Hematopoietic multipotent progenitor cell (in vitro differentiated cells): ENCODE measurements at places on chromosomes 1 and 21.

GRCh38 chr1:6373961-6374720 is 19.4 kb downstream of the ACOT7 start:
- no peak for DNase-seq

- DNase-seq = no peak
Observed at GRCh38 chr1:200242110-200243041, 167.5 kb downstream of the ZNF281 start.

DNA sequence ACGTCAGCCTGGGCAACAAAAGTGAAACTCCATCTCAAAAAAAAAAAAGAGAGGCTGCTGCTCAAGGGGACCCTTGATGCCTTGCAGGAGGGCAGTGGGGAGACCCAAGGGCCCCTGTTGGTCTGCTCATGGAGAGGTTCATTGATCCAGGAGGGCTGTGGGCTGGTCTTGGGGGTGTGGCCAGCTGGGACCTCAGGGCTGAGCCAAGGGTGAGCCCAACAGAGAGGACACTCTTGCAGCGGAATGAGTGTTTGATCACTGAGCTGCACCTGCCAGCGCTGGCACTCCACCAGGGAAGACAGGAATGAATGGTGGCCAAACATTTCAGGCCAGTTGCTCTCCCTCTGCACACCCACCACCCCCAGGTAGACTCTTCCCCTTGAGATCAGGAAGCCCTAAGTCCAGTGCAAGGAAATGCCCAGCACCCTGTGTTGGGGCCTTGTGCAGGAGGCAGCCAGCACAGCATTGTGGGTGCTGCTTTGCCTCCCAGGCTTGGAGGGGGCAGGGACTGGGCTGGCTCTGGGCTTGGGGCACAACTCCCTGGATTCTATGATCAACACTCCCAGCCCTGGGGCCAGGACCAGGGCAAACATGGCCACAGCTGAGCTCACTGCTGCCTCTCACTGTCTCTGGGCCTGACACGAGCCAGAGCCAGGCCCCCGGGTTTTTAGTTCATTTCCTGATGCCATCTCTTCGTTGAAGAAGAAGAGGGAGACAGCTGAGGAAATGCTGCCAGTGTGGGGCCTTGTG is 50.7 kb downstream of the IRF2BP2 start:
- DNase-seq = no peak

GRCh38 chr1:176996456-176997090 is 167.9 kb downstream of the ASTN1 start:
- DNase-seq = no peak

- DNase-seq = peak; percentile 25
Observed at GRCh38 chr1:17214876-17215544, 10.1 kb downstream of the PADI1 start.

DNA sequence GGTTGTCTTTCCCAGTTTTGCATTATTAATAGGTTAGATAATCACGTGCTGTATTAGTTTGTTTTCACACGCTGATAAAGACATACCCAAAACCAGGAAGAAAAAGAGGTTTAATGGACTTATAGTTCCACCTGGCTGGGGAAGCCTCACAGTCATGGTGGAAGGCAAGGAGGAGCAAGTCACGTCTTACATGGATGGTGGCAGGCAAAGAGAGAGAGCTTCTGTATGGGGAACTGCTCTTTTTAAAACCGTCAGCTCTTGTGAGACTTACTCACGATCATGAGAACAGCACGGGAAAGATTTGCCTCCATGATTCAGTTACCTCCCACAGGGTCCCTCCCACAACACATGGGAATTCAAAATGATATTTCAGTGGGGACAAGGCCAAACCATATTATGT is 2.3 kb upstream of the VCAM1 start:
- DNase-seq = no peak

GRCh38 chr1:197083474-197083873 is 16.4 kb upstream of the F13B start:
- no peak for DNase-seq

DNA sequence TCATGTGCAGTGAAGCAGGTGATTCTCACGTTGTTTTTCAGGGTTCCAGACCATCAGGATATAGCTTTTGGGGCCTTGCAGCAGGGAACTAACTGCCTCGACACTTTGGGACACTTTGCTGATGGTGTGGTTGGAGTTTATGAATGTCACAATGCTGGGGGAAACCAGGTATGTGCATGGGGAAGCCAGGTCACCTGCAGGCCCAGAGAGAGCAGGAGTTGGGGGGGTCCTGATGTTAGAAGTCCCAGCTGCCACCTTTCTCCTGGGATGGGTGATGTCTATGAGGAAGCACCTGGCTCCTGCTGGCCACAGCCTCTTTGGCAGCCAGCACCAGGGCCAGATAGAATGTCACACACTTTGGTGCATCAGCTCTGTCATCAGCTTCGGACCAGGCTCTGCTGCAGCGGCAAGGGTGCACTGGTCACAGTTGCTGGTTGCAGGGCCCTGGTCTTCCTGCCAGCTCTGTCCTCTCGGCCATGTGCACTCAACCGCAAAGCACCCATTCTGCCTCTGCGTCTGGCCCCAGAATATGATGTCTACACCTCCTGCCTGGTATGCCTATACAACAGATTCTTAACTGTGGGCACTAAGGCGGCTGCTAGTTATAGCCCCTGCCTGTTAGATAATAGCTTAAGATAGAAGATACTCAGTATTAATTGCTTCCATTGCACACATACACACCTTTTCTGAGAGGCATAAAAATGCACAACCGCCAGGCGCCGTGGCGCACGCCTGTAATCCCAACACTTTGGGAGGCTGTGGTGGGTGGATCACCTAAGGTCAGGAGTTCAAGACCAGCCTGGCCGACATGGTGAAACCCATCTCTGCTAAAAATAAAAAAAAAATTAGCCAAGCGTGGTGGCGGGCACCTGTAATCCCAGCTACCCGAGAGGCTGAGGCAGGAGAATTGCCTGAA is 160.7 kb downstream of the PGBD5 start:
- no peak for DNase-seq

DNA sequence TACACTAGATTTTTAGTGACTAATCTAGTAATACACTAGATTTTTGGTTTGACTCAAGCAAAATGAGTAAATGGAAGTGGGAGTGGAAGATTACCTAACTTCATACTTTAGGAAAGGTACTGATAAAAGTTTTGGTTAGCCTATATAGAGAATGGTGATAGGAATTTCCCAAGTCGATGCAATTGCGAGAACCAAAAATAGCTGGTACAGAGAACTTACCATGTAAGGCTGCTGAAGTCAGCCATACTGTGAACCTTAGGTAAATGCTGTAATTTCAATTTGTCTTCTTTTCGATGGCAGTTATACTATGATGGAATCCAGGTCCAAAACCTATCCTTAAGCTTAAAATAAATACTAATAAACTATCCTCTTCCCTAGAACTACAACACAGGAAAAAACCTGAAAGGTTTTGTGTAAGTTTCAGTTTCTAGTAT is 4.6 kb downstream of the PNRC2 start:
- DNase-seq = no peak

DNA sequence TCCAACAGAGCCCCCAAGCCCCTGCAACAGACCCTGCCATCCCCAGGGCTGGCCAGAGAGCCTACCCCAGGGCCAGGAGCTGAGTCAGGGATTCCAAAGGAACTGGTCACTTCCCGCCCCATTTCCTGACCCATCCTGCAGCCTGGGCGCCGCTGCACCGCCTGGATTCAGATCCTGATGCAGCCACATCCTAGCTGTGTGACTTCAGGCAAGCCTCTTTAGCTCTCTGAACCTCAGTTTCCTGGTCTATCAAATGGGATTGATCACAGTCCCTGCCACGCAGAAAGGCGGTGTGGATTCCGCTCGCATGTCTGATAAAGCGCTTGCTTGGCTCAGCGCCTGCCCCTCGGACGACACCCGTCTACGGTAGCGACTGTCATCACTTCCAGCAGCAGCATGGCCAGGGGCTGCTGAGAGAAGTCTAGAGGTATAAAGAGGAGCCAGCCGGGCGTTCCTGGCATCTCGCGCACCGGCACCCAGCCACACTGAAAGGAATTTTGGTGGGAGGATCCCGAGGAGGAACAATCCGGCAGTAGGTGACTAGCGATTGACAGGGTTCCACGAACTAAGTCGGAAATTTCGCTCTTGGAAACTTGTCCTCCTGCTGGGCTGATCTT is 10.1 kb downstream of the EPHA2 start:
- no peak for DNase-seq
